ENCODE measurements at places on chromosomes 4 and X. TPM values are rescaled to one million over a fixed set of nuclear protein-coding genes. Genes with fewer than 3 reads are reported as not detected.

DNA sequence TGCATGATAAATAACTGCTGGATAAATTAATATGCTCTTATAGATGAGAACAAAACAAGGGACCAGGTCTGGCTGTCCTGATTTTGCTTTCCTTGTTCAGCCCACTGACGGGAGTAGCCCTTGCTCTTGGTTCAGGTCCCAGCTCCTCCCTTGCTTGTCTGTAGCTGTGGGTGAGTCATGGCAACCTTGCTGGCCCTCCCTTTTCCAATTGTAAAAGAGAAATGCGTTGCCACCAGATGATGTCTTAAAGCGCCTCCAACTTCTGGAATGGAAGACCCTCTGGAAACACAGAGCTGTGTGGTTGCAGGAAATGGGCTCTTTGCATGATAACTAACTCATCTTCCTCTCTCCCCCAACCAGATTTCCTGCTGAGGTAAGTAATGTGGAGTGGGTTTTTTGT lies 171.4 kb downstream of the AASDH start:
- no peak for DNase-seq

DNA sequence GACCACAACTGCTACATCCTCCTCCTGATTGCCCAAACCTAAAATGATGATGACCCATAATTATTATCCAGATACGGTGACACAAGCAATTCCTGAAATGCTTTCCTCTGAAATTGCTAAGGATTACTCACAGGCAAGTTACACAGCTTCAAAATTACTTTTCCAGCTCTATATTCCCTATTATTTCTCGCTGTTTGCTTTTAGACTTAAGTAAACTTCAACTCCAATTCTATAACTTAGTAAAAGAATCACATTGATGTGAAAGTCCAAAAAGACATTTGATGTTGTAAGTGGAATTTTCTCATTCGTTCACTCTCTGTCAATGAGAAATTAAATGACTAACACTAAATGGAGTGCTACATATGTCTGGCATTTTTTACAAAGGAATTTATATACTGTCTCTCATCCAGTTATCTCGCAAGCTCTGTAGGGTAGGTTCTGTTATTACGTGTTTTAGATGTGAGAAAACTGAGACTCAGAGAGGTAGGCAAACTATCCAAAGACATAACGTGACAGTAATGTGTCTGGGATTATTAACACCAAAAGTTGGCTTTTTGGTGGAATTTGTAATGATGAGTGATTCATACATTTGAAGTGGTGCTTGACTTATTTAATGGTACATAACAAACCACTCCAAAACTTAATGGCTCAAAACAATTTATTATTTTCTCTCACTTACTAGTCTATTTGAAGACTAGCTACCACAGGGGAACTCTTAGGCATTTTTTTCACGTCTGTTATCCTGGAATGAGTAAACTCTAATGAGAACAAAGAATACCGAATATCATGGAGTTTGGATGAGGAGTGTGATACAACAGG lies 31.5 kb downstream of the PALLD start:
- no peak for DNase-seq

The CYBB gene
- 4.4 TPM for total RNA-seq

The OTC gene
- not detected for total RNA-seq

- no peak for DNase-seq
Observed at GRCh38 chrX:136193771-136194170, 46.4 kb downstream of the FHL1 start.

- DNase-seq = no peak
Observed at GRCh38 chr4:31084806-31085416, 364.7 kb downstream of the PCDH7 start.

DNA sequence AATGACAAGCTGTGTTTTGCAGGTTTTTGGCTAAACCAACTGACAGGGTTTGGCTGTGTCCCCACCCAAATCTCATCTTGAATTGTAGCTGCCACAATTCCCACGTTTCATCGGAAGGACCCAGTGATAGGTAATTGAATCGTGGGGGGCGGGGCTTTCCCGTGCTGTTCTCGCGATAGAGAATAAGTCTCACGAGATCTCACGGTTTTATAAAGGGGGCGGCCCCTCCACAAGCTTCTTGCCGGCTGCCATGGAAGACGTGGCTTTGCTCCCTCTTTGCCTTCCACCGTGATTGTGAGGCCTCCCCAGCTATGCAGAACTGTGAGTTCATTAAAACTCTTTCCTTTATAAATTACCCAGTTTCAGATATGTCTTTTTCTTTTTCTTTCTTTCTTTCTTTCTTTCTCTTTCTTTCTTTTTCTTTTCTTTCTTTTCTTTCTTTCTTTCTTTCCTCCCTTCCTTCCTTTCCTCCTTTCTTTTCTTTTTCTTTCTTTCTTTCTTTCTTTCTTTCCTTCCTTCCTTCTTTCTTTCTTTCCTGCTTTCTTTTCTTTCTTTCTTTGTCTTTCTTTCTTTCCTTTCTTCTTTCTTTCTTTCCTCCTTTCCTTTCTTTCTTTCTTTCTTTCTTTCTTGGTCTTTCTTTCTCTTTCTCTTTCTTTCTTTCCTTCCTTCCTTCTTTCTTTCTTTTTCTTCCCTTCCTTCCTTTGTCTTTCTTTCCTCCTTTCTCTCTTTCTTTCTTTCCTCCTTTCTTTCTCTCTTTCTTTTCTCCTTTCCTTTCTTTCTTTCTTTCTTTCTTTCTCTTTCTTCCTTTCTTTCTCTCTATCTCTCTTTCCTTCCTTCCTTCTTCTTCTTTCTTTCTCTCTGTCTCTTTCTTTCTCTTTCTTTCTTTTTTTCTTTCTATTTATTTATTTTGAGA lies 54.8 kb downstream of the SHOX start:
- DNase-seq = no peak

DNA sequence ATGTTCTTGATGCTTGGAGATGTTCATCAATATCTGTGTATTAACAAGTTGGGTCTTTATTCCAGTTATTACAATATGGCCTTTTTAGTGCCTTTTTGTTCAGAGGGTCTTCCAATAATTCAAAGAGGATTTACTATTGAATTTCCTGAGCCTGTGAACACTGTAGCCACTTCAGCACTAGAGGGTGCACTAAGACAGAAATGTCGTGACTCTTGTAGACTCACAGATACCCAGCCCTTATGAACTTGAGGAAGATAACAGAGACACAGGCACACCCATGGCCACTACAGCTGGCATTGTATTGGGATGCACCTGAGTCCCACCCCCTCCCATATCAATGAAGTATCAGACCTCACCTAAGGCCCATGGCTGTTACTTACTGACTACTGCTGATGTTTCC lies 54.4 kb upstream of the ACTRT1 start:
- no peak for DNase-seq

The KCND1 gene
- total RNA-seq = 1.3 TPM

GRCh38 chr4:41362621-41363383 lies 106.1 kb downstream of the UCHL1 start:
- DNase-seq = no peak

GRCh38 chrX:151970027-151970426 lies 4.4 kb downstream of the GABRE start:
- no peak for DNase-seq

DNA sequence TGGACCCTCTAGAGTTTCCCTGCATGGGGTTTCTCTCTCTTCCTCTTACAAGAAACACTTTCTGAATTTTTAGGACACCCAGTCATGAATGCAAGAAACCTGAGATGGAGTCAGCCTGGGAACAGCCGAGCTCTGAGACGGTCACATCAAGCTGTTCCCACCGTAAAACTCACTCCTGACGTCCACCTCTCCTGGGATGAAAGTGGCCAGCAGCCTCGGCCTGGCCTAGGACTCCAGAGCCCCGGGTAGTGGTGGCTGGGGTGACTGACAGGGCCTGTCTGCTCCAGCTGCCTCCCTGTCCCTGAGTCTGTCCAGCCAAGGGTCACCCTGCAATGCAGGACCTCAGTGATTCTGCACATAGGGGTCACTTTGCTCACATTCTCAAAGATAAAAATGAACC lies 217.8 kb downstream of the SHOX start:
- no peak for DNase-seq

The PUDP gene
- total RNA-seq = 27.0 TPM

The PFKFB1 gene
- total RNA-seq = not detected

GRCh38 chrX:68049466-68049865 lies 383.8 kb downstream of the OPHN1 start:
- no peak for DNase-seq

The CXCL1 gene
- total RNA-seq = 6.9 TPM

DNA sequence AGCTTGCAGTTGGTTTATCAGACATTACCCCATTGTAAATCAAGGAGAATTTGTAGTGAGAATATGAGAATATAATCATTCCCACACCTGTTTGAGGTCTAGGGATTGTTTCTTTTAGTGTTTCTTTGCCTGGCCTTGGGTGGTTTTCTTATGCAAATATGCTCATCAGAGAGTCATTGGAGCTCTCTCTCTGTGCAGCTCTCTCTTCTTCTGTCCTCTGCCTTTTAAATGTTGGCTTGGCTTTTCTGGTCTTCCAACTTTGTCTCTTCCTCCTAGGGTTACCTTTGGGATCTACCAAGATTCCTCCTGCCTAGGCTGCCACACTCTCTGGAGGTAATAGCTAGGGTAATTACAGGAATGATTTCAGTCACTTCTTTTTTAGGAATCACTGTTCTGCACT lies 102.3 kb upstream of the ARSJ start:
- no peak for DNase-seq

DNA sequence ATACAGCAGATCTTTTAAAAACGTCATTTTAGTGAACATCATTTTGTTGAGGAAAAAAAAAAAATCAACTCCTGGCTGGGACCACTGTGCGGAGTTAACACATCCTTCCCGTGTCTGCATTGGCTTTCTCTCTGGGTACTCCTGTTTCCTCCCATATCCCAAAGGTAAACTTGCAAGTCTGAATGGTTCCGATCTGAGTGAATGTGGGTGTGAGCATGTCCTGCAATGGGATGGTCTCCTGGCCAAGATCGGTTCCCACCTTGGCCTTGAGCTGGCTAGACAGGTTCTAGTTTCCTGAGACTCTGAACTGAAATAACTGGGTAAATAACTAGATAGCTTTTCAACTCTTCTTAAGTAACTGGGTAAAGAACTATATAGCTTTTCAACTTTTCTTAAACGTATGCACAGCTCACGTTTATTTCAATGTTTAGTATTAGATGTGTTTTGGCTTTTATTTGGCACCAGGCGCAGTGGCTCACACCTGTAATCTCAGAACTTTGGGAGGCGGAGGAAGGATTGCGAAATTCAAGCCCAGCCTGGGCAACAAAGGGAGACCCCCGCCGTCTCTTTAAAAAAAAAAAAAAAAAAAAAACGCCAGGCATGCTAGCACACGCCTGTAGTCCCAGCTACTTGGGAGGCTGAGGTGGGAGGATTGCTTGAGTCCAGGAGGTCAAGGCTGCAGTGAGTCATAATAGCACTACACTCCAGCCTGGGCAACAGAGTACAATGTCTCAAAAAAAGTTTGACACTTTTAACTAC lies 14.0 kb downstream of the RBMX start:
- no peak for DNase-seq

The EGF gene
- 13.4 TPM for total RNA-seq

The LRRC66 gene
- not detected for total RNA-seq

- no peak for DNase-seq
Observed at GRCh38 chrX:151724563-151725337, 8.9 kb downstream of the FATE1 start.

DNA sequence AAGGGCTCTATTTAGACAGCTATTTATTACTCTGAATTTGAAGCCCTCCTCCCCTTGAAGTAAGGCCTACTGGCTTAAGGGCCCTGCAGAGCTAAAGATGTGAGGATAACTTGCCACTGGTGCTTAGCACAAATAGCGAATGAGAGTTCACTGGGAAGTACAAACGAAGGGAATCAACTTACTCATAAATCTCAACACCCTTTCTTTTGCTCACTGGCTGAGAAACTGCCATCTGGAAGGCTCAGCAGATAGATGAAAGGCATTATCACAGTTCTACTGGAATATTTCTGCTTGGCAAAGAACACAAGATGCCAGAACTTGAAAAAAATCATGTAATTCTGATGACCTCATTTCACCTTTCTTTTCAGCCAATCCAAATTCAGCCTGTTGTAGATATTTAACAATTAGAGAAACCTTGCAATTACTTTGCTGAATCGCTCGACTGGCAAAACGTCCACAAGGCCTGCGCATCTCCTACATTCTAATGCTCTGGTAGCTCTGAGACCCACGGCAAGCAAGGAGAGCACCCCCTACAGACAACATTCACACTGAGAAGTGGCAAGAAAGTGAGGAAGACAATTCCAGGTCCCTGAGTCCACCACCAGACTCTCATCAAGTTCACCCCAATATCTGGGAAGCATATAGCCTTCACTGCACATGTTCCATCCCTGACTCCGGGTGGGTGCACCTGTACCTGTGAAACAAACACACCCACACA lies 27.5 kb downstream of the TSPAN5 start:
- DNase-seq = no peak

The CT45A5 gene
- not detected for total RNA-seq

DNA sequence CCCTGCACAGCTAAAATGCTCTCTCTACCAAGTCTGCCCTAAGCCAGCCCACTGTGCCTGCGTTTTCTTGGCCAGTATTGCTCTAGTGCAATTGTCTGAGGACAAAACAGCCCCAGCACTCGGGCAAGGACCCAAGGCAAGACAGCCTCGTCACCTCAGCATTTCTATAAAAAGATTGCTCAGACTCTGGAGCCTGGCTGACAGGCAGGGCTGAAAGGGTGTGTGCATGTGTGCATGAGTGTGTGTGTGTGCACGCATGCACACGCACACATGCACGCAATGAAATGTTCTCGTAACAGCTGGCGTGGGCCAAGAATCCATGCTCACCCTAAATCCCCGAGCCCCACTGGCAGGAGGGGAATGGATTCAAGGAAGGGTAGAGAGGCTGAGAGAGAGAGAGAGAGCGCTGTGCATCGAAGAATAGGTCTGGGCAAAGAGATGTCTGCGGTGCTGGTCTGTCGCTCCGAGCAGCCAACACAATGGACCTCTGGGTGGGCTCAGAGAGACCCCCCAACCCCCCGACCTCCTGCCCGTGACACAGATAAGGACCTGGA lies 579.2 kb downstream of the BCOR start:
- no peak for DNase-seq

The SPON2 gene
- 20.8 TPM for total RNA-seq

- DNase-seq = no peak
Observed at GRCh38 chr4:82913305-82913704, 12.8 kb downstream of the THAP9 start.

DNA sequence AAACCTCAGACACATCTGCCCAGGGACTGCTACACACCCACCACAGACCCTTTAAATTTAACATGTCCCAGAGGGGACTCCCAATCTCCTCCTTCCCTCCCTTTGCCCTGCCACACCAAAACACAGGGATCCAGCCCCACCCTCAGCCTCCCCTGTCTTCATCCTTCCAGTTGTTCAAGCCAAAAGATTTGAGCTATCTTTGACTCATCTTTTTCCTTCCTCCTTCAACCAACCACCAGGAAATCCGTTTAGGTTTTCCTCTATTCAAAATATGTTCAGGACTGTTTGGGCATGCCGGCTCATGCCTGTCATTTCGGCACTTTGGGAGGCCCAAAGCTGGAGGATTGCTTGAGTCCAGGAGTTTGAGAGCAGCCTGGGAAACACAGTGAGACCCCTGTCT lies 6.9 kb upstream of the STK32B start:
- DNase-seq = peak; percentile 38
